ENCODE measurements at places on chromosomes 12 and 14. TPM values are rescaled to one million over a fixed set of nuclear protein-coding genes. Genes with fewer than 3 reads are reported as not detected.

The HPD gene
- polyA plus RNA-seq, result 0.70 TPM

The SERPINA10 gene
- polyA plus RNA-seq, result not detected

The SPX gene
- polyA plus RNA-seq, result 2.1 TPM

The LPAR5 gene
- 0.05 TPM for polyA plus RNA-seq

GRCh38 chr12:23041774-23042173 lies 416.8 kb downstream of the ETNK1 start:
- no peak for DNase-seq

GRCh38 chr14:64730681-64731080 lies 26.5 kb downstream of the PLEKHG3 start:
- no peak for DNase-seq

GRCh38 chr12:78101113-78101876 lies 270.6 kb downstream of the NAV3 start:
- DNase-seq, result no peak

DNA sequence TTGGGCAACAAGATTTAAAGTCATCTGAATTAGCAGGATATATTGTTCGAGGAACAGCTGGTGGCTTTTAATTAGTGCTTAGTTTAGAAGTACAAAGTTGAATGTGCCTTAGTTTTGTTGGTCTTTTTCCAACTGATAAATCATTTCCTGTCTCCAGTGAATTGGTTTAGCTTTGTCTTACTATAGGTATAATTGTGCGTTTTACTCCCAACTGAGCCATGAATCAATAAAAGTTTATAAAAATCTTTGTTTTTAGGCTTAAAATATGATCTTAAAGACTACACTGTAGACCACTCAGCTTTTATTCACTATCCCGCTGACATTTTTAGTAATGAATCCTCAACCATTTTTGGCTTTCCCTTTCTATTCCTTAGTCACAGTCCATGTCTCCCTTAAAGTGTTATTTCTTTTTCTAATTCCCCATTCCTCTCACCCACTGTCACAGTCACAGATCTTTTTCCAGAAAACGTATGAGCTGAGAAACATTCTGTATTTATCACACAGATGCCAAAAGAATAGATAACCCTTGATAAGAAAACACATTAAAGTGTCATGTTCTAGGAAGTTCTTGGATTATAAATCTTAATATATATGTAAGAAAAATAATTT lies 34.0 kb upstream of the ALG10 start:
- no peak for DNase-seq

DNA sequence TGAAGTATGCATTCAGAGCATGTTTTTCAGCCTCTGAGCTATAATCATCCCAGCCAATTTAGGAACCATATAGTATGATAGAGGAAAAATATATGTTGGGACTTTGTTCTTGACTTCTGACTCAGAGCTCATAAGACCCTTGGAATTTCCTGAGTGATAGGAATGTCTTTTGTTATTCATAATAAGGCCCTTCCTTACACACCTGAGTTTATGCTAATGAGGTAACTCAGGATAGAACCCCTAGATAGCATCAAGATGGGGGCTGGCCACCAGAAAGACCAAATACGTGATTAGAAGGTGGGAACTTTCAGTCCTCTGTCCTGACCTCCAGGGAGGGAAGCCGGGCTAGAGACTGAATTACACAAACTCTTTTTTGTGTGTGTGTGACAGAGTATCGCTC lies 32.4 kb upstream of the PLEK2 start:
- no peak for DNase-seq

GRCh38 chr12:5581019-5581418 lies 149.1 kb downstream of the NTF3 start:
- DNase-seq, result no peak

- no peak for DNase-seq
Observed at GRCh38 chr14:51865953-51866747, 5.7 kb downstream of the GNG2 start.

GRCh38 chr12:47231456-47231855 lies 151.7 kb upstream of the AMIGO2 start:
- DNase-seq, result no peak
